ENCODE measurements at places on chromosomes 16 and 17. TPM values are rescaled to one million over a fixed set of nuclear protein-coding genes. Genes with fewer than 3 reads are reported as not detected.

The C17orf100 gene
- 1.9 TPM for total RNA-seq

The HES7 gene
- total RNA-seq, result 0.79 TPM

The TPPP3 gene
- 34.6 TPM for total RNA-seq

The KCNH4 gene
- not detected for total RNA-seq

The HOXB2 gene
- 5.9 TPM for total RNA-seq

The CCL1 gene
- total RNA-seq, result not detected

The KCTD19 gene
- total RNA-seq, result not detected

GRCh38 chr16:88009563-88010342 lies 58.5 kb downstream of the BANP start:
- H3K36me3 ChIP-seq, result peaks cover 3% of the 10 kb centered on the region
- H3K4me3 ChIP-seq, result no peak overlapping the region
- H3K27ac ChIP-seq, result no peak overlapping the region
- DNase-seq, result no peak

DNA sequence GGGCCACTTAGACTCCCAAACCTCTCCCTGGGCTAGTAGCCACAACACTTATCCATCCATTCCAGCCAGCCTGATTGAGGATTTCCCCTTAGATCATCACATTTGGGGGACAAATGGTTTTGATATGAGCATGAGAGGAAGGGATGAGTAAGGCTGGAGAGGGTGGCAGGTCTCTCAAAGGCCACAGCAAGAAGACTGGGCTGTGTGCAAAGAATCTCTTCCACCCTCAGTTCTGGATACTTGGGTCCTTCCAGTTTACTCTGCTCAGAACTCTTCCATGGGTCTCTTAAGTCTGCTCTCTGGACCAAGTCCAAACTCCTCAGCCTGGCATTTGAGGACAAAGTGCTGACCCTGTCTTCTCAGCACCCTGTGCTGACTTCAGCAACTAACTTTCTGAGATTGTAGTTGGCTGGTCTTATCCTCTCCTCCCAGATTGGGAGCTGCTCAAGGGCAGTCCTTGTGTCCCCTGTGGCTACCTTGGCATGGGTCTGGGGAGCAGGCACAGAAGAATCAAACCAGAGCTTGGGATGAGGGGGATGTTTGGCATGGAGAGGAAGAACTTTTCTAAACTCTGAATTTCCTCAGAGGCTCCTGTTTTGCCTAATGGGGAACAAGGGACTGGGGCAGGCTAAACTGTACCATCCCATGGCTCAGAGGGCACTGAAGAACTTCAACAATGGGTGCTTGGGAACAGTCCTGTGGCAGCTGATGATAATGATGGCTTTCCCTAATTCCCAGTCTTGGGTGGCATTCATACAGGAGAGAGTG lies 3.1 kb upstream of the NFATC3 start:
- H3K4me3 ChIP-seq, result no peak overlapping the region
- H3K4me1 ChIP-seq, result no peaks in the 10 kb centered on the region
- no peaks in the 10 kb centered on the region for H3K36me3 ChIP-seq
- H3K27me3 ChIP-seq, result no peaks in the 10 kb centered on the region
- DNase-seq, result no peak
- no peak overlapping the region for H3K27ac ChIP-seq

- H3K27ac ChIP-seq, result no peak overlapping the region
- H3K4me1 ChIP-seq, result no peaks in the 10 kb centered on the region
- no peak overlapping the region for H3K4me3 ChIP-seq
- no peaks in the 10 kb centered on the region for H3K27me3 ChIP-seq
These were observed 131.9 kb downstream of the NPIPB5 start for GRCh38 chr16:22642416-22643088.

DNA sequence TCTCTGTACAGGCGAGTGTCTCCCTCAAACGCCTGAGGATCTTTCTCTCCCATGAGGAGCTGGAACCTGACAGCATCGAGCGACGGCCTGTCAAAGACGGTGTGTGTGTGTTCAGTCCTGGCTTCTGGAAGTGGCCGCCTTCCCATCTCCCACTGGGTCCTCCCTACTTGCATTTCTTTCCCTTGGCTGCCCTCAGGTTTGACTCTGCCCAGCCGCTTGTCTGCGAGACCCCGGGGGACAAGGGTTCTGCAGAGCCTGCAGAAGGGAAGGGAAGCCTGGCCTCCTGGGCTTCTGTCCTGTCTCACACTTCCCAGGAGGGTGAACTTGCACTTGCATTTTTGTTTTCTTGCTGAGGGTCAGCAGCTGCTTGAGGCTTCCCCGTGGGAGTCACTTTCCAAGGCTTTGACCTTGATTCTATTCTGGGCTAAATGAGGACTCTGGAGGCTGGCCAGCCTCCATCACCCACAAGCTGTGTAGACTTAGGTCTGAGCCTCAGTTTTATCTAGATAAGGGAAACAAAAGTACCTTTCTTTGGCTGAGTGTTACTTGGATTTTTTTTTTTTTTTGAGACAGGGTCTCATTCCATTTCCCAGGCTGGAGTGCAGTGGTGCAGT lies 122.3 kb downstream of the ABCC1 start:
- H3K36me3 ChIP-seq, result 0 out of 2 replicates have a peak, but pooled peaks cover 3% of the 10 kb centered on the region
- no peaks in the 10 kb centered on the region for H3K27me3 ChIP-seq
- H3K4me3 ChIP-seq, result no peak overlapping the region
- DNase-seq, result peak; percentile 86
- H3K4me1 ChIP-seq, result peaks cover 30% of the 10 kb centered on the region

DNA sequence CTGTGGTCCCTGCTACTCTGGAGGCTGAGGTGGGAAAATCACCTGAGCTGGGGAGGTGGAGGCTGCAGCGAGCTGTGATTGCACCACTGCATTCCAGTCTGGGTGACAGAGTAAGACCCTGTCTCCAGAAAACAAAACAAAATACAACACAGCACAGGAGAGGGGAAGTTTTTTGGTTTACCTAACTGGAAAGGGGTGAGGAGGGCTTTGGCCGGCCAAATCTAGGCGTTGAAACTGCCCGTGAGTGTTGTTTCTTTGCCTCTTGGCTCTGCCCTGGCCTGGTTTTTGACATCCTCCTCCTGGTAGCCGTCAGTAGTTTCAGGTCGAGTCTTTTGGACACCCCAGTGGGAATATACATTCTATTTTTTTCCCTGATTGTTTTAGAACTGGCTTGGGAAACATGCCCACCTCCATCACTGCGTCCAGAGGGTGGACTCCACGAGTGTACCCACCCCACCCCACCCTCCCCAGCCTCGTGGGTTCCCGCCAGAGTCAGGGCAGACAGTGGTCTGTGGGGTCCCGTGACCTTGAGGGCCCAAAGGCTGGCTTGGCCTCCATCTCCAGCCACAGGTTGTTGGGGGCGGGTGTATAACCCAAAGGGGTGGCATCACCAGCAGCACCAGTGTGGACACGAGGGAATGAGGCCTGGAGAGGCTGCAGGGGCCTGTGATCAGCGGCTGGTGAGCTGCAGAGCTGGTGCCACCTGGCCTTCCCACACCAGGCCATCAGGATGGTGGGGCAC lies 42.7 kb downstream of the NT5M start:
- no peaks in the 10 kb centered on the region for H3K36me3 ChIP-seq
- no peak overlapping the region for H3K27ac ChIP-seq
- H3K4me3 ChIP-seq, result no peak overlapping the region
- DNase-seq, result peak; percentile 13

DNA sequence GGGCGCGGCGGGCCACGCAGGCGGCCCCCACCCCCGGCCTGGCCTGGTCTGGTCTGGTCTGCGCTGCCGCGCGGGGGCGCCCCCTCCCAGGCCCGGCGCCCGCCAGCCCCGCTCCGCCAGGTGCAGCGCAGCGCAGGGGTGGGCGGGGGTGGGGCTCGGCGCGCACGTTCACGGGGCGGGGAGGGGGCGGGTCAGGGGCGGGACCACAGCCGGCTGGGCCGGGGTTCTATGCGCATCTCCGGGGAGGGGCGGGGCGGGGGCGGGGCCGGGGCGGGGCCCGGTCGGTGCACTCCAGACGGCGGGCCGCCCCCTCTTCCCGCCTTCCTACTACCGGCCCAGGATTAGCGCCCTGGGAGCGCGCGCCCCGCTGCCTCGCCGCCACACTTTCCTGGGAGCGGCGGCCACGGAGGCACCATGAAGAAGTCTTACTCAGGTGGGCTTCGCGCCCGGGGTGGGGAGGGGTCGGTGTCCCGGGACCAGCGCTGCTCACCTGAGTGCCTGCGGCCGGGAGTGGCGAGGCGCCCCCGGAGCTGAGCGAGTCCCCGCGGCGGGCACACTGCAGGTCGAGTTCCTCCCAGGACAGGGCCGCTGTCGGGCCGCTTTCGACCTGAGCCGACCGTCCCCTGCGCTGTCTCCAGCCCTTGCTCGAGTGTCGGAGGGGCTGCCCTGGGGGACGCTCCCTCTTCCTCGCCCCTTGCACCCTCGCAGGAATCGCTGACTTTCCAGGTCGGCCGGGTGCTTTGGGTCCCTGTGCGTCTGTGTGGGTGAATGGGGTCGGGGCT lies 140.5 kb downstream of the SEC14L1 start:
- peaks cover 18% of the 10 kb centered on the region for H3K4me1 ChIP-seq
- H3K4me3 ChIP-seq, result no peak overlapping the region
- no peak for DNase-seq
- H3K27me3 ChIP-seq, result no peaks in the 10 kb centered on the region
- H3K36me3 ChIP-seq, result no peaks in the 10 kb centered on the region
- H3K27ac ChIP-seq, result no peak overlapping the region

GRCh38 chr16:87914812-87915211 lies 21.5 kb downstream of the CA5A start:
- no peak overlapping the region for H3K4me3 ChIP-seq
- H3K27me3 ChIP-seq, result no peaks in the 10 kb centered on the region
- no peak overlapping the region for H3K27ac ChIP-seq

GRCh38 chr17:79491006-79491405 lies 119.8 kb downstream of the RBFOX3 start:
- no peaks in the 10 kb centered on the region for H3K36me3 ChIP-seq
- no peak for DNase-seq
- H3K4me1 ChIP-seq, result no peaks in the 10 kb centered on the region
- H3K4me3 ChIP-seq, result no peak overlapping the region

- H3K4me1 ChIP-seq, result no peaks in the 10 kb centered on the region
- no peak for DNase-seq
- no peaks in the 10 kb centered on the region for H3K27me3 ChIP-seq
- H3K4me3 ChIP-seq, result no peak overlapping the region
- H3K36me3 ChIP-seq, result no peaks in the 10 kb centered on the region
- H3K27ac ChIP-seq, result no peak overlapping the region
These were observed 562.7 kb upstream of the WSB1 start for GRCh38 chr17:26731005-26731921.
